DMS79 treated with DMSO at 0.1 percent for 48 hours (cell line): ENCODE measurements at places on chromosomes 12 and 14.

GRCh38 chr14:30375296-30375892 lies 183.6 kb upstream of the G2E3 start:
- no peak for DNase-seq

- peak; percentile 10 for DNase-seq
Measured at GRCh38 chr12:57756406-57757341, 1.8 kb downstream of the MARCHF9 start.

DNA sequence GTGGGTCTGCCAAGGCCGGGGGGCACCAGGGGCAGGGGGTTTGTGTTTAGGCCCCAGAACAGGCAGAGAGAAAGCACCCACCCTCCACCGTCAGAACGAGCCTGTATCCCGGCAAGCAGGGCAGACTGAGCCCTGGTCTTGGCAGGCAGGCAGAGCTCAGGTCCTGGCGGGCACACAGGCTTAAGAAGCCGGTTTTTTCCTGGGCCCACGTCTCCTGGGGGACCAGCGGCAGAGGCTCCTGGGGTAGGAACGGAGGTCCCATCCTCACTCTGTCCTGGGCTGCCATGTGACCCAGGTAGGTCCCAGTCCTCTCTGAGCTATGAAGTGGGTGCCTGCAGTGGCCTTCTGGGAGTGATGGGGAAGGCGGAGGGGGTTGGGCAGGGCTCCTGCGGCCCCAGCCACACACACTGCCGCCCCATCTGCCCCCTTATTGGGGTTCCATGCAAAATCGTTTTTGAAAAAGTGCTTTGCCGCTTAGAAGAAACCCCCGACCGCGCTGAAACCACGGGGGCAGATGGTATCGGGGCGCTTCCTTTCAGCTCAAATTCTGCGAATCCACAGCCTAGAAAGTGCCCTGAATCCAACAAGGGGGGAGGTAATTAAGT lies 24.2 kb downstream of the SH2B3 start:
- DNase-seq: no peak

DNA sequence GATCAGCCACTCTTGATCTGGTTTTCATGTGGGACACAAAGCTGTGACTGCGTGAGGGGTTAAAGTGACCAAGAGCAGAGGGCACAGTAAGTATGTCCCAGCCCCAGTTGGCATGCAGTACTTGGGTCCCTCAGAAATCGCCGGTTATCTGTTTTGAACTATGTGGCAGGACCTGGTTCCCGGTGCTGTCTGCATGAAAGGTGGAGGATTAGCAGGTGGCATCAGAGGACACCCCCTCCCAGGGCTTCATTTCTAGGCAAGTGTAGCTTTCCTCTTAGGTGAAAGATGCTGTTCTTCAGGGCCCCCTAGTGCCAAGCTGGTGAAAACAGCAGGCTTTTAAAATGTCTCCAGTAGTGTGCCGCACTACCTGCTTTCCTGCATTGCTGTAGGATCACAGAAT lies 57.1 kb downstream of the ATG14 start:
- DNase-seq: peak; percentile 30

DNA sequence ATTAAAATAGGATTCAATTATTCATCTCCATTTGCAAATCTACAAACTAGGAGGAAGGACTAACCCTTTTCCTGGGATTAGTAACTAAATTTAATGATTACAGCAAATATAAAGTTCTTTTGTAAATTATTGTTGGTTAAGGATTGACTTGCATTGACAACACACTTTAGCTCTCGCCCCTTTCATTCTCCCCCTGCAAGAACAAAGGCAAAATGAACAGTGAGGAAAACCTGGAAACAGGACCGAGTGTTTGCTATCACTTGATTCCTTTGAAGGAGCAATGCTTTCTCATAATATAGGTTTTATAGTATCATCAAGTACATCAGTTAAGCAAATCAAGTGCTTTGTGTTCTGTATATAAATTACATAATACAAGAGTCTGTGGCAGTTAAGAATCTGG lies 7.4 kb upstream of the COX16 start:
- DNase-seq: no peak

- no peak for DNase-seq
Measured at GRCh38 chr14:65100922-65101541, 1.3 kb downstream of the MAX start.
